ENCODE measurements at places on chromosomes 2 and 18.

DNA sequence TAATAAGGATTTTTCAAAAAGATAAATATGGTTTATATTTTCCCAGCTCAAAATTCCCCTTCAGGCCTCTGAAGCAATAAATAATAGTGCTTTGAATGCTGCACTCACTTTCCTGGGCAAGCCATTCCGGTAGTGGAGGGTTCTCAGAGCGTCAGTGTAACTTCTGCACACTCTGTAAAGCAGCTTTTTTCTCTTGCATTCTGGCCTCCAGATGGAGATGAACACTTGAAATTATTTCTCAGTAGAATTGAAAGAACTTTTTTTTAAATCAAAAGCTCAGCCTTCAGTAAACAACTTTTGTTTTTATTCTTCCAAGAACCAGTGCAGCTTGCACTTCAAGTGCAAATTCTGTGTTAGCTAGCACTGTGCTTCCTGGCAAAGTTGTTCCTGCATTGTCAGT lies 281.1 kb upstream of the RAB12 start:
- DNase-seq = no peak

- no peak for DNase-seq
These were observed 760 bp upstream of the STON1 start for GRCh38 chr2:48529194-48529593.

DNA sequence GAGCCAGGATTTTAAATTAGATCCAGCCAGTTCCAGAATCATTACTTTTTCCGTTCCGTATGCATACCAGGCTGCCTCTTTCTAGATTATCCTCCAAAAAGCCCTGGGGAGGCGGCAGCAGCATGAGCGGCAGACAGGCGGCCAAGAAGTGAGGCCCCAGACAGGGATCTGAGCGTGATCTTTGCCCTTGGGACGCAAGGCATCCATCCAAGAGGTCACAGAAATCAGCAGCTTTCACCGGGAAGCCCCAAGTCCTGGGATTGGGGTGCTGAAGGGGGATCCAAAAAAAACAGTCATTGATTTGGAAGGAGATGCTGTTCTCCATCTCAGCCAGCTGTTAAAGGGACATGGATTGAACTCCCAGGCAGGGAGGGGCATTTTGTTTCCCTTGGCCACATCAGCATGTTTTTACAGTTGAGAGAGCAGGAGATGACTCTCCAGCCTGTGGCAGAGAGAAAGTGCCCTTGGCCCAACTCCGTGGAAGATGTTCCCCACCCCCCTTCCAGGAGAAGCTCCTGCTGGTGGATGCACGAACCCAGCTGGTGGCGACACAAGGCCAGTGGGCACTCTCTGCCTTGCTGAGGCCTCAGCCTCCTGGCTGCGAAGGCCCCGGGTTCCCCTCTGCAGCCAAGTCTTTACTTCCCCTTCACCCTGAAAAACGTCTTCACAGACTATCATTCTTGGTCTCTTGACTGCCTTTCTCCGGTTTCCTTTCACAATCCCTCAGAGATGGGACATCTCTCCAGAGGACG lies 265.6 kb downstream of the ANAPC1 start:
- DNase-seq = no peak

GRCh38 chr2:128781166-128781565 lies 462.5 kb upstream of the HS6ST1 start:
- peak; percentile 26 for DNase-seq

DNA sequence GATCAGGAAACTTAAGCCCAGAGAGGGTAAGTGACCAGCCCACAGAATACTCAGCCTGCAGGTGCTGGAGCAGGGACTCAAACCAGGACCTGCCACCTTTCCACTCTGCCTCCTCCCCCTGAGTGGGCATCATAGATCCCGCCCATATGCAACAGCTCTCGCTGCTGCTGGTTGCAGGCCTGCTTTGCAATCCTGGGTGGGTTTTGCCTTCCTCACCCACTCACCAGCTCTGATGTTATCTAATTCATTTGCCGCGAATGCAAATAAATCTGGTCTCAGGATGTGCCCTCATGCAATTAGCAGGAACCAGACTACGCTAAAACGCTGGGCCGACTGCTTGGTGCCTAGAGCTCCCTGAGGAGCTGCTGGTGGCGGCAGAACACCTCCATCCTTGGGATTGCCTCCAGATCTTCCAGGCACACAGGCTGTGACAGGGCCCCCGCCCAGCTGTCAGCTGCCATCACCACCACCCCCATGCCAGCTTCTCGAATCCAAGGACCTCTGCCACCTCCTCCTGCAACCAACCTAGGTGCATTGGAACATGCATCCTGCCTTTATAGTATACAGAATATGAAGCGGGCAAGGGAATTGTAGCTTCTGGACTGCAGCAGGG lies 28.8 kb downstream of the CNGA3 start:
- DNase-seq = no peak

DNA sequence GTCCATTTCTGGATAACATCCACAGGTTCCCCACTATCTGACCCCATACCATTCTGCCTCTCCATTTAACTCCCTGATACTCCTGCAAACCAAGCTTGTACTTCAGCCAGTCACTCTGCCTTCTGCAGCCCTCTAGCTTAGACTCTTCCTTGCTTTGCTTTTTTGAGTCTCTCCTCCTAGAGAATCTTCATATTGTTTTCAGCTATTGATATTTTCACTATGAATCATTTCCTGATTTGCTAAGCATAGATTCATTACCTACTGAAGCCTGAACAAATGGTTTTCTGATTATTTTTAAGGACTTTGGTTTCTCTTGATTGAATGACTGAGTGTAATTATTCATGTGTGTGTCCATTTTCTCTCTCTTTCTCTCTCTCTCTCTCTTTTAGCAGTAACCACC lies 2102.3 kb upstream of the CELF4 start:
- no peak for DNase-seq

DNA sequence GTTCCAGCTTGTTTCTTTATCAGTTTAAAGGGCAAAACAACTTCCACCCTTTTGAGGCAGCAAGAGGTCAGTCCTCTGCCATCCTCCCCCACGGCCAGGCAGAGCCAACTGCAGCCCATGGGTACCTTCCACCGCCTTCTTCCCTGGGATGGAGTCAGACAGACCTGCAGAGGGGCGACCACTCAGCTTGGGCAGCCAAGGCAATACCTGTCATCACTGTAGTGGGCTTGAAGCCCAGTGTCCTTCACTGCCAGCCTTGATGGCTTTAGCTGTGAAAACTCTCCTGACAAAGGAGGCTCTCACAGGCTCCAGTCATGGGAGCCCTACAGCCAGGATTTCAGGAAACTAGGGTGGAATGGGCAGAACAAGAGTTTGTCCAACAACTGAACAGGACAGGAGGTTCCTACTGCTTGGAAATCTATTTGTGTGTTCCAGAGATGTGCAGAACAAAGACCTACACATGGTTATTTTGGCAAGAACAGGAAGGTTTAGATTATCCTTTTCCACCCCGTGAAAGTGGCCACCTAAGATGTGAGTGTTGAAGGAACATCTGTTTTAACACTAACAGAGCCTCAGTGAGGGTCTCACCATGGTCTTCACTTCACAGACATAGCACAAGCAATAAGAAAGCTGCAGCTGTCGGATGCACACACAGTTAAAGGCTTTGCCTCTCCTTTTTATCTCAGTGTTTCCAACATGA lies 93.9 kb upstream of the RMDN2 start:
- no peak for DNase-seq
